Omental fat pad (tissue), 4 donors: ENCODE measurements at places on chromosomes 11 and 22.

DNA sequence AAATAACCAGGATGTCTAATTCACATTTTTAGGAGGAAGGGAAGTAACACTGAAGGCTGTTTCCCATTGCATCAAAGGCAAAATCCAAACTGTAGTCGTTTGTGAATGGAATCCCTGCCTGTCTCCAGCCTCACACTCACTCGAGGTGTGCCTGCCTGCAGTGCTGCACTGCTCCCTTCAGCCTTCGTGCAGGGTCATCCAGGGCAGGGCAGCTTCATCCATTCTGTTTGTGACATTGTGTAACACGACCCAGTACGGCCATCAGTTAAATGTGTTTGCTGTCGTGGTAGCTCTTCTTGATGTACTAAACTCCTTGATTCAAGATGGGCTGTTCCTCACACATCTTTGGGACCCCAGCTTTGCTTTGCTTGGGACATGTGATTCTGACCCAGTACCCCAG lies 34.3 kb downstream of the LDLRAD3 start:
- DNase-seq: no peak

GRCh38 chr11:44589301-44589700 lies 23.8 kb downstream of the CD82 start:
- no peak for DNase-seq

DNA sequence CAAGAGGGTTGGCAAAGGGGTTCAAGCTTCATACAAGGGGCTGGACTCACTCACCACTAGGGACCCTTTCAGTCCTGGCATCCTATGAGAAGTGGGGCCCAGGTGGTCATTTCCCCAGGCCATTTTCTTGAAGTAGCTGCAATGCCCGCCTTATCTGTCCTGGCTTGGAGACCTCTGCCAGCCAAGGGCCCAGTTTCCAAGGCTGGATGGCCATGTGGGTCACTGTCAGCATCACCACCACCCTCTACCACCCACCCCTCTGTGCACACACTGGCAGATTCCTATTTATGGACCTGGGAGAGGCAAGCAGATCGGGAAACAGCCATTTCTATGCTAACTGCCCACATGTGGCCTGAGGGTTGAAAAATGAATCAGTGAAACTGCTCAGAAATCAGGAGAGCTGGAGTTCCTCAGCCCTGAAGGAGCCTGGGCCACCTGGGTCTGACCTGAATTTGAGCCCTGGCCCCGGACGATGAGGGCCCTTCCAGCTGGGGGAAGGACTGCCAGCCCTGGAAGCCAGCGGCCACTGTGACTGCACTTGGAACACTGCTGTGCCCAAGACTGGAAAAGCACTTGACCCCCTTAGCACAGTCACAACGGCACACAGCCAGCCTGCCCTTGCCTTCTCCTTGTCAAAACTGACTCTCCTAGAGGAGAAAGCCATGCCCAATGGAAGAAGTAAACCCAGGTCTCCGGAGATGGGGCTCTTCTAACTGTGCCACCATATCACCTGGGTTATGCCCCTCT lies 442.2 kb downstream of the BUD13 start:
- no peak for DNase-seq

DNA sequence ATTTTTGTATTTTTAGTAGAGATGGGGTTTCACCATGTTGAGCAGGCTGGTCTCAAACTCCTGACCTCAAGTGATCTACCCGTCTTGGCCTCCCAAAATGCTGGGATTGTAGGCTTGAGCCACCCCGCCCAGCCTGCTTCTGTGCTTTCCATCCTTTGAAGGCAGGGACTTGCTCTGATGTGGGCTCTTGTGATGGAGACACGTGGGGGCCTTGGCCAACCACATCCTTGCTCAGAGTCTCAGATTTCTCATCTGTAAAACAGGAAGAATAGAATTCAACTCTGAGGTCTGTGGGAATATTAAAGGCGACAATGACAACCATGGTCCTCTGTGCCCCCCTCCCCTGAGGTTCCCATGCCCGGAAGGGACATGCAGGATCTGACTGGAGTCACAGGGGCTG lies 3.8 kb upstream of the GGA1 start:
- no peak for DNase-seq
